NCI-H2107 (cell line): ENCODE measurements at places on chromosomes 3 and 15.

DNA sequence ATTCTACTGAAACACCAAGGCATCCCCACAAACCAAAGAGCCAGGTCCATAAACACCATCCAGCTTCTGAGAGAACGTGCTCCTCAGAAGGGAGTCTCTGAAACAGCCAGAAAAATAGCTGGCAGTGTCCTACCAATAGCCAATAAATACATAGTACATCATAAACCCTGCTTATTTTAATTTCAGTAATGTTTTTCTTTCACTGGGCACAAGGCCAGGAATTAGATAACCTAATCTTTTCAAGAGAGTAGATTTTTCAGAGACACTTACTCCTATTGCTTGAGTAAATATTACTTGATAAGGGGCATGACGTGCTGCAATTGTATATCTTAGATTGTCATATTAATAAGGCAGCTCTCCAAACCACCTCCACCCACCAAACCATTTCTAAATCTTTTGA lies 22.7 kb downstream of the GADL1 start:
- DNase-seq, result no peak

DNA sequence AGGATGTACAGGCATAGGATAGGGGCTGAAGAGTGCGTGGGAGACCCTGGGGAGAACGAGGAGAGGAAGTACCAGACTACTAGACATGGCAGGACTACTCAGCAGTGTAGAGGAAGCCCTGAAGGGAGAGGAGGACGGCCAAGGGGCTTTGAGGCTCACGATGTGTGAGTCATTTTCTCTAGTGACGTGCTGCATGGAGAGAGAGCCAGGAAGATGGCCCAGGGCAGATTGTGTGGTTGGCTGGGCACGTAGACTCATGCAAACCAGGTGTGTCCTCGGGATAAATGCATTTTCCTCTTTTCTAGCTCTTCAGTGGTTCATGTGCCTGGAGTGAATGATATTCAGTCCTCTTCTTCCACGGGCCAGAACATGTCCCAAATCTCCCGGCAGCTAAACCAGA lies 115.0 kb upstream of the ABHD17C start:
- no peak for DNase-seq

DNA sequence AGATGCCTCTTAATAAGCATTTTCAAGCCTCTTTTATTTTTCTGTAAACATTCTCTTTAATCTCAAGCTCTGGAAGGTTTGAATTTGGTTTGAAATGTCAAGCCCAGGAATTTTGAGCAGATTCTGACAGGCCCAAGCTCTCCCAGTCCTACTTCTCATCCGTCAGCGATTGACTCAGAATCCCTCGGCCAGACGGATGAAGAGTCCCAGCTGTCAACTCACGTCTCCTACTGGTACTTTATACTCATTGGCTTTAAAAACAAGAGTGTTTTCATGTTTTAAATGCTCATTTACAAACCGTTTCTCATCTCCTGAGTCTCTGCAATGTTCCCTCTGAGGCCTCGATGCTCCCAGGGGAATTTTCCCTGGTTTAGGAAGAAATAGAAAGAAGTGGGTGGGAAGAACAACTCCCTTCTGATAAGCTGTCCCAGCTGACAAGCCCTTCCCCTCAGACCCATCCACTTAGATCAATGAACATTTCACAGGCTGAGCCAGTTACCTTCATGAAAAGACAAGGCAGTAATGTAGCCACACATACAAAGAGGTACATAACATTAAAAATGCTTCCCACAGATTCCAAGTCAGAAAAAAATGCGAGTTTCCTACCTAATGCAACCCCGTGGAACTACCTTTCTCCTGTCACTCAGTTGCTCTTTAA lies 478.2 kb upstream of the DPH6 start:
- DNase-seq, result no peak

DNA sequence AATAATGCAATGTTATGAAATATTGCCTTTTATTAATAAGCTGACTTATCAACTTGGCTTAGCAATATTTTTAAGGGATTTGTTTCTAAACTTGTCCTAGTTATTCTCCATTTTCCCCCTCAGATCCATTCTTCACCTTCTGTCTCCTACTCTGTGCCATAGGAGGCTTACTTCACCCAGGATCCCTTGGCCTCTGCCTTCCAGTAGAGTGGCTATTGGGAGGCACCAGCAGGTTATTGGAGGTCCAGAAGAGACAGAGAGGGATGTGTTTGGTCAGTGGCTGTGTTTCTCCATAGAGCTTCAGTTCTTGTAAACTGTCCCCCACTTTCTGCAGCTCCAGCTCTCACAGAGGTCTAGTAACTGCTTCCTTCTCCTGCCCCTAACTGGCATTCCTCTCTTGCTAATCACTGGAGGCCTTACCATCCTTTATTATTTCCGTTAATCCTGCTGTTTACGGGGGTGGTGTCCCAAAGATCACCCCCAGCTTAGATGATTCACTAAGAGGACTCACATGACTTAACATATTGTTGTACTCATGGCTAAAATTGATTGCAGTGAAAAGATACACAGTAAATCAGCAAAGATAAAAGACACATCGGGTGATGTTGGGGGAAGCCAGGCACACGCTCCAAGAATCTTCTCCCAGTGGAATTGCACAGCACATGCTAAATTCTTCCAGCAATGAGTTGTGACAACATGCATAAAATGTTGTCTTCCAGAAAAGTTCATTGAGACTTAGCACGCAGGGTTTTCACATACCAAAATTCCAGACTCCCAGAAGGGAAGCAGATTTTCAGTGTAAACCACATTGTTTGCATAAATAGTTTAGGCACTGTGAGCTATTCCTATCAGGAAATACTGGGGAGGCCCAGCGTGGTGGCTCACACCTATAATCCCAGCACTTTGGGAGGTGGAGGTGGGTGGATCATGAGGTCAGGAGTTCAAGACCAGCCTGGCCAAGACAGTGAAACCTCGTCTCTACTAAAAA lies 67.5 kb downstream of the RPL22L1 start:
- DNase-seq, result no peak

DNA sequence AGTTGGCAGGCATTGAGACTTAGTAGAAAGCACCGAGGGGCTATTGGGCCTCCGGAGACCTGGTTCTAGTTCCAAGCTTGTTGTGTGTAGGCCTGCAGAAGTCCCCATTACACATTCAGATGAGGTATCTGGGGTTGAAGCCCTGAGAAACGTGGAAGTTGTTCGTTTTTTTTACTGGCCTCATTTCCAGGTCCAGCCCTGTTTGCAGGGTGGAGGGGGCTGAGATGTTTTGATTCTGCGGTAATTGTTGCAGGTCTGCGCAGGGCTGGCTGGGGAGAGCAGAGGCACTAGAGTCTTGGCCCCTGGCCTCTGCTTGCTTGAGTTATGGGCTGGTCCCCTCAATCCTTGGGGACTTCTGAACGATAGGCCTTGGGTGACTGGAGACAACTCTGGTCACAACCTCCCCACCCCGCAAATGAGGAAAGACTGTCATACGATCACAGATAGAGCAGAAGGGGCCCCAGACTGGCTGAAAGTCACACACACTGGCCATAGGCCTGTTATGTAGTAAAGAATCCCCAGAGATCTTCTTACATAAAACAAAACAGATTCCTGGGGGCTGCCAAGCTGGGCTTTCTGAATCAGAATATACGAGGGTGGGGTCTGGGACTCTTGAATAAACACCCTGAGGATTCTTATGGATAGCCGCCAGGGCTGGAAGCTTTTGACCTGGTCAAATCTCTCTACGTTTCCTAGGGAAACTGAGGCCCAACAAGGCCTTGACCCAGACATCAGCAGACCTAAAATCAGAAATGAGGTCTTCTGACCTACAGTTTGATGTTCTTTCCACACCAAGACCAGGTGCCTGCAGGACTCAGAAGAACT lies 15.6 kb downstream of the KBTBD13 start:
- DNase-seq, result no peak

GRCh38 chr15:57152666-57153539 lies 223.4 kb upstream of the CGNL1 start:
- no peak for DNase-seq

- DNase-seq, result no peak
Observed at GRCh38 chr3:148532326-148532725, 165.4 kb upstream of the AGTR1 start.

GRCh38 chr3:141373768-141374526 lies 5.6 kb downstream of the ZBTB38 start:
- DNase-seq, result no peak

DNA sequence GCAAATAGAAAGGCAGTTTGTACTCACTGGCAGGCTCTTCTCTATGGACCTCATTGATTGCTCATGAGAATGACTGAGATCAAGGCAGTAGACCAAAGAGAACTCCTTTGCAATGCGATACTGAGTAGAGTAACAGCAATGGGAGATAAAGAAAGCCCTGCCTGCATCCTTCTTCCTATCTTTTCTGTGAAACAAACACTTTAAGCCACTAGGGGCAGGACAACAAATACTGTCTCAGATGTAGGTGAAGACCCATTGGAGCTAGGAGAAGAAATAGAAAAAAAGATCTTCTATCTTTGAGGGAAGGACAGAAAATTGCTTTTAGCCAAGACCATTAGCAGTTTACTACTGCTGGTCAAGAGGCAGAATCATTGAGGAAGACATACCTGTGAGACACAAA lies 117.6 kb upstream of the IGSF10 start:
- DNase-seq, result no peak

- no peak for DNase-seq
Observed at GRCh38 chr3:180594631-180595558, 7.1 kb upstream of the TTC14 start.

DNA sequence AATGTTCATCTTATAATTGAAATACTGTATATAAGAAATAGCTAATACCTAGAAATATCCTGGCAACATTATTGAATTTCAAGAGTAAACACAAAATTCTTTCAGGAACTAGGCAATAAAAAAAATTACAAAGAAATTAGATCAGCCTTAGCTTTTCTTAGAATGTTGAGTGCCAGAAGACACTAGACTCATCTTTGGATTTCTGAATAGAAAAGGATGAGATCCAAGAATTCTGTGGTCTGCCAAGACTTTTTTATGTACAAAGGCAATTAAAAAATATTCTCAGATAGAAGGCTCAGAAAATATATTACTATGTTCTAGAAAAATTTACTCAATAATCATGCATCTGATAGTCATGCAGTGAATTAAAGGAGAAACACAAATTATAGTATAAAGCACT lies 294.5 kb upstream of the CDIN1 start:
- no peak for DNase-seq

- no peak for DNase-seq
Observed at GRCh38 chr3:187015903-187016638, 85.7 kb downstream of the ST6GAL1 start.

- DNase-seq, result no peak
Observed at GRCh38 chr3:146093896-146094295, 67.1 kb downstream of the PLOD2 start.

GRCh38 chr15:56215769-56216168 lies 27.9 kb downstream of the RFX7 start:
- DNase-seq, result no peak

GRCh38 chr15:80844011-80844732 lies 65.0 kb downstream of the CEMIP start:
- no peak for DNase-seq

GRCh38 chr3:129689036-129689435 lies 82.6 kb upstream of the PLXND1 start:
- DNase-seq, result no peak
